Left colon (tissue), 2 donors: ENCODE measurements at places on chromosomes 3 and 15. TPM values are rescaled to one million over a fixed set of nuclear protein-coding genes. Genes with fewer than 3 reads are reported as not detected.

- peak; percentile 10 for DNase-seq
Observed at GRCh38 chr3:33791477-33792166, 6.8 kb upstream of the PDCD6IP start.

DNA sequence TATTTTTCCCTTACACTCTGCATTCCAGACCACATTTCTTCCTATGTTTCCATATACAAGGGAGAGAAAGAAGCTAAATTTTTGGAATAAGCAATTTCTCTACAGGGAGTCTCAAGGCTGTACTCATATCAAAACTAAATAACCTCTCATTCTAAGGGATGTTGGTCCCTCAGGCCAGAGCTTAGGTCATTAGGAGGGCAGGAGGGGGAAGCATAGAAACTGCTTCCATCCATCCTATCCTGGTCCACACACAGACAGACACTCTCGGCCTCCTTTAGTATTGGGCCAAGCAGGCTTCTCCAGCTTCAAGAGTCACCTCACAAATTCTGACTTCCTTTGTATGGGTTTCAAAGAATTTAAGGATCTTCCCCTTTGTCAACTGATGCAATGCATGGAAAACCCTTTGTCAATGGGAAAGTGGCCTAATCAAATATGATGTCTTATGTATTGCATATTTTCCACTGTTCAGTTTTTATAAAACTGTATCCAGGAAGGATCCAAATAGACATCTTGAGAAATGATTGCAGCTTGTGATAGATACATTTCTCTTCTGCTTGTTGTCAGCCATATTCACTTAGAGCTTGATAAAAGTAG lies 140.7 kb upstream of the RARB start:
- DNase-seq: no peak

GRCh38 chr3:25035526-25035925 lies 392.5 kb upstream of the RARB start:
- no peak for DNase-seq

DNA sequence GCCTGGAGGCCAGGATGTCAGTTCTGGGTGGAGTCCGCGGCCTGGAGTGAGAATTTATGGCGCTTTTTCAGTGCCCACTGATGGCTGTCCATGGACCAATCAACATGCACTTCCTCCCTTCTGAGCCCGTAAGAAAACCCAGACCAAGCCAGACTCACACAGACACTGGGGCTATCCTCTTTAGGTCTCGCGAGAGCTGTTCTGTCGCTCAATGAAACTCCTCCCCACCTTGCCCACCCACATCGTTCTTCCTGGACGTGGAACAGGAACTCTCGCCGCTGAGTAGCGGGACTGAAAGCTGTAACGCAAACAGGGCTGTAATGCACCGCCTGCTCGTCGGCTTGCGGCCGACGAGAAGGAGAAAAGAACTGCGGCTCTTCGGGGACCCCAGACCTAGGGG lies 833.0 kb upstream of the CADM2 start:
- DNase-seq: no peak

DNA sequence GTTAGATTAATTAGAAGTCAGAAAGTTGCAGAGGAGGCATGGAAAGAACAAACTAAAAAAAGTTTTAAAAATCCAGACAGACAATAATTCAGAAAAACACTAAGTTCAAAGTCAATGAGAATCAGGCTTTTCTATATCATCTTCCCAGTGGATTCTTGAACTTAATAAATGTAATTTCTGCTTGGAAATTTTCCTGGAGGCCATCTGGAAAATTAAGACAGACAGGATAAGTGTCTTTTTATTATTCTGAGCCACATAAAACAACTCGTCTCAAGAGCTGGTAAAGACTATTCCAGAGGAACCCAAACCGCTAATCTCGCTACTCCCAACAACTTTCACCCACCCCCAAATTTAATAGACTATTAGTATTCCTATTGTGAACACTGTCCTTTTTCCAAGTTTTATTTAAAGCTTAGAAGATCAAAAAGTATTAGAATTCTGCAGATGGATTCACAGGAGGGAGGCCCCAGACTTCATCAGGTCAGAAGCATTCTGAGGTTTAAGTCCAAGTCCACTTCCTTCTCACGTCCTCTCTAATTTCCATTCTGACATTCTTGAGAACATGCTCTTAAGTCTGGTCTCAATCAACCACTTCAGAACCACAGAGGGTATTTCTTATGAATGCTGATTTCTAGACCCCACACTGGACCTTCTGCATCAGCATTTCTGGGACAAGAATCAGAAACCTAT lies 61.3 kb downstream of the ERC2 start:
- DNase-seq: no peak

GPR62 gene
- total RNA-seq: not detected

BCHE gene
- 0.37 TPM for total RNA-seq

HRH1 gene
- 13.8 TPM for total RNA-seq
